ENCODE measurements at places on chromosomes 16 and 17.

GRCh38 chr16:50681021-50681885, at the start of gene SNX20:
TSS of gene SNX20 (minus strand) at chr16:50681312. CDS start at chr16:50677526, 3,786 bp downstream.
- H3K4me3 ChIP-seq, result no peak within 1 kb of the TSS
- no peaks in the 10 kb centered on the region for H3K4me1 ChIP-seq
- no peak within 1 kb of the TSS for H3K27ac ChIP-seq
- peak; percentile 75 for DNase-seq

DNA sequence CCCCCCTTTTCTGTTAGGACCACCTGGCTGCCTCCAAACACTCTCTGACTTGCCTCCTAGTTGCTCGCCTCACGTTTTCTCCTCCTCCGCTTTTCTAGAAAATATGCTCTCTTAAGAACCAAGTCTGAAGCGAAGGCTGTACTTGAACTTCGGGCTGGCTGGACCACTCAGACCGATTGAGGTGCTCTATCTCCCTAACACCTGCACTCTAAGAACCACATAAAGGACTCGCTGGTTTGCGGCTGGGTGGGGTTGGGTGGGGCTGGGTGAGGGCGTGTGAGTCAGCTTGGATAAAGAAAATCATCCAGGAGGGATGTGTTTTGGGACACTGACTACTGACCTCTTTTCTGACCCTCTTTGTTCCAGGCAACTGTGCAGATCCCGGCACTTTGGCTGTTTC, 22.9 kb upstream of the TMEM220 start:
- no peak overlapping the region for H3K27ac ChIP-seq
- no peaks in the 10 kb centered on the region for H3K27me3 ChIP-seq
- DNase-seq, result no peak
- H3K4me1 ChIP-seq, result no peaks in the 10 kb centered on the region

- H3K27me3 ChIP-seq, result no peaks in the 10 kb centered on the region
- DNase-seq, result peak; percentile 14
- no peak overlapping the region for H3K27ac ChIP-seq
- H3K4me1 ChIP-seq, result no peaks in the 10 kb centered on the region
These were observed 60.1 kb downstream of the ARSG start for GRCh38 chr17:68351395-68351794.

DNA sequence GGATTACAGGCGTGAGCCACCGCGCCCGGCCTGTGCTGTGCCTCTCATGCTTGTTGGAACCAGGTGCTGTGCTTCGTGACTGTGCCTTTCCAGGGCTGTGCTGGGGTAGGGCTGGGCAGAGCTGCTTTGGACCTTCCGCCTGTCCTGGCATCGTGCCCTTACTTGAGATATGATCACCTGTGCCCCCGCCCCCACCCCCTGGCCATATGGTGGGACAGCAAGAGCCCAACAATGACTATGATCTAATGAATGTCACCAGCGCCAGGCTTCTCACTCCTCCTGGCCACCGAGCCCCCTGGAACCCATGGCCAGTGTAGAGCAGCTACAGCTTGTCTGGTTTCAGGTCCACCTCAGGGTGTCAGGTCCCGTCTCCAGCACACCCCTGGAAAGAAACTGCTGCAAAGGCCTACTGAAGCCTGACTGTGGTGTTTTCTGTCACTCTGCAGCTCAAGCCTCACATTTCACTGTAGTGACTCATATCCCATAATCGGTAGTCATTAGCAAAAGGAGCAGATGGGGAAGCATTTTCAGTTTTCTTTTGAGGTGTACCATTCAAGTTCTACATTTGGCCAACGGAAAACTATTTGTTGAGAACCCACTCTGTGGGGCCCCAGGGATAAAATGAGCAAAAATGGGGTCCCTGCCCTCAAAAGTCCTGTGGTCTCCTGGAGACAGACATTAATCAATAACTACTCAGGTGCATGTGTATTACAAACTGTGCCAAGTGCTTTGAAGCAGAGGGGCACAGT, 22.1 kb downstream of the FCSK start:
- peak overlapping the region; percentile 78 for H3K27ac ChIP-seq
- DNase-seq, result peak; percentile 24
- H3K4me1 ChIP-seq, result peaks cover 3% of the 10 kb centered on the region
- peaks cover 27% of the 10 kb centered on the region for H3K36me3 ChIP-seq
- no peaks in the 10 kb centered on the region for H3K27me3 ChIP-seq
- no peak overlapping the region for H3K4me3 ChIP-seq

DNA sequence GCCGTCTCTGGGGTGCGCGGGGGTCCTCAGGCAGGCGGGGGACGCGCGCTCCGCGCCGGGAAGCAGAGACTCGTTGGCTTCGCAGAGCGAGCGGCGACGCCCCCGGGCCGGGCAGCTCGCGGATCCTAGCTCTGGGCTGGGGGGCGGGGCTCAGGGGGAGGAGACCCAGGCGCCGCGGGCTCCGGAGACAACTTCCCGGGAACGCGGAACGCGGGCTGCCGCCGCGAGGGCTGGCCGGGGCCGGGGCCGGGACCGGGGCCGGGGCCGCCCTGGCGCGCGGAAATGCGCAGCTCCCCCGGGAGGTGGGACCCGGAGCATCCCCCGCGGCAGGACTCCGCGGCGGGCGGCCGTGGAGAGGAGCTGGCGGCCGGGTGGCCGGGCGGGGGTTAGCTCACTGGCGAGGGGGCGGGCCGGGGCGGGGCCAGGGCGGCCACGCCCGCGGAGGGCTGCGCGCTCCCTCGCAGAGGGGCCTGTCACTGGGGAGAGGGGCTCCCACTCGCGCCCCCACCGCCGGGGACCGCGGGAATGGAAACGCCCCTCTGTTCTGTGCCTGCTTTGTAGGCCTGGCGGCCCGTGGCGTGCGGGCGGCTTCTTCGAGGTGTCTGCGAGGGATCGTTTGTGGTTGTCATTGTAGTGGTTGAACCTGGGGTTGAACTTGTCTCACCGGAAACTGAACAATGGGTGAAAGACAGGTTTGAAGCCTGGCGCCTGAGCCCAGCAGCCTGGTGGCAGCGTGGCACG, at the start of gene GAS7:
GAS7 (minus strand) TSS at position 98 of the 741 bp plus-strand sequence.
- H3K36me3 ChIP-seq, result no peaks in the 10 kb centered on the region
- peak within 1 kb of the TSS; percentile 13 for H3K4me3 ChIP-seq
- peak; percentile 84 for DNase-seq
- H3K27ac ChIP-seq, result no peak within 1 kb of the TSS

DNA sequence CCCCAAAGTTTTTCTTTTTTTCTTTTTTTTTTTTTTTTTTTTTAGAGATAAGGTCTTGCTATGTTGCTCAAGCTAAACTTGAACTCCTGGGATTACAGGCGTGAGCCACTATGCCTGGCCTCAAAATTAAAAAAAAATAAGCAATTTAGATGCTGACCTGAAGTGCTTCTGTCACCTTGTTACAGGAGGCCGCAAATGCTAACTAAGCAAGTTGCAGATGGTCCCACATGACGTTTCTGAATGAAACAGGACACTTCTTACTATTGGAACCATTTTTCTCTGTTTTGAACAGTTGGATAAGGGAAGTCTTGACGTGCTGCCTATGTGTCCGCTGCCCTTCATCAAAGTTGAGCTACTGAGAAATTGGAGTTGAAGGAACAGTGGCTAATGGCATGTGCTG, 8.8 kb downstream of the ANKRD40CL start:
- H3K27me3 ChIP-seq, result no peaks in the 10 kb centered on the region
- DNase-seq, result no peak
- no peaks in the 10 kb centered on the region for H3K36me3 ChIP-seq
- H3K4me3 ChIP-seq, result no peak overlapping the region
- no peak overlapping the region for H3K27ac ChIP-seq

- no peaks in the 10 kb centered on the region for H3K4me1 ChIP-seq
- no peak overlapping the region for H3K4me3 ChIP-seq
- H3K27ac ChIP-seq, result no peak overlapping the region
These were observed 3.4 kb upstream of the TM4SF5 start for GRCh38 chr17:4768298-4768697.

DNA sequence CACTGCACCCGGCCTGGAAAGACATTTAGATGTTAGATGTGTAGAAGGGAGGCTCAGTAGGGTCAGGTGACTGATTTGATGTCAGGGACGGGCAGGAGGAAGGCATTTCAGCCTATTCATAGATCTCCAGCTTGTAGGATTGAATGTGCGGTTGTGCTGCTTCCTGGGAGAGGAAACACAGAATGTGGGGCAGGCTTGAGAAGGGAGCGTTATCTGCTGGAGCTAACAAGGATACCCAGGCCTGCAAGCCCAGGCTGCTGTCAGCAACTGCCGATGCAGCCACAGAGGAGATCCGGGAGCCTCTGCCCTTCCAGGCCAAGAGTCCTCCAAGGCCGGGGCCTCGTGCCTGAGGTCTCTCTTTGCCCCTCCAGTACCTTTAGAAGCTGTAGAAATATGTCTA, 205.6 kb downstream of the SPECC1 start:
- no peak for DNase-seq
- no peak overlapping the region for H3K27ac ChIP-seq
- no peaks in the 10 kb centered on the region for H3K36me3 ChIP-seq

DNA sequence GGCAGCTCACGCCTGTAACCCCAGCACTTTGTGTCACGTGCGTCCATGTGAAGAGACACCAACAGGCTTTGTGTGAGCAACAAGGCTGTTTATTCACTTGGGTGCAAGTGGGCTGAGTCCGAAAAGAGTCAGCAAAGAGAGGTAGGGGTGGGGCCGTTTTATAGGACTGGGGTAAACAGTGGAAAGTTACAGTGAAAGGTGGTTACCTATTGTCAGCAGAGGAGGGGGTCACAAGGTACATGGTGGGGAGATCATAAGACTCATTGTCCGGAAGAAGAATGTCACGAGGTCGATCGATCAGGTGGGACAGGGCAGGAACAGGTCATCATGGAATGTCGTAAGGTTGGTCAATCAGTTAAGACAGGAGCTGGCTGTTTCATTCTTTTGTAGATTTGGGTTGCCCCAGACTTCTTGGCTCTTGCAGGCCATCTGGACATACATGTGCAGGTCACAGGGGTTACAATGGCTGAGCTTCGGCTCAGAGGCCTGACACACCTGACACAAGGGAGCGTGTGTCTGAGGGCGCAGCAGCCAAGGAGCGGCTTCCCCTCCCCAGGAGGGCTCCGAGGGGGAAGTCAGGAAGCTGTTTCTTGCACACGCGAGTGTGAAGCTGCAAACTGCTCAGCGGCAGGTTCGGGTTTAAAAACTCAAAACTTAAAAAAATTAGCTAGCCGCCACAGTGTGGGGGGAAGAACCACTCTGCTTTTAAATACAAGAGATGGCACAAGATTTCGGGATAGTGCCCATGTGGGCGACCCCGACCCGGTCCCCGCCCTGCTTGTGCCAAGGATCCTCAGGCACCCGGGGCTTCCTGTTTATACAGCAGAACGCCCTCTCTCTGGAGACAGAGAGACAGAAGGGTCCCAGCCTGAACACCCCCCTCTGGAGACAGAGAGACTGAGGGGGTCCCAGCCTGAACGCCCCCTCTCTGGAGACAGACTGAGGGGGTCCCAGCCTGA, 12.4 kb upstream of the TEX19 start:
- H3K36me3 ChIP-seq, result no peaks in the 10 kb centered on the region
- no peaks in the 10 kb centered on the region for H3K27me3 ChIP-seq
- no peak overlapping the region for H3K27ac ChIP-seq
- H3K4me1 ChIP-seq, result no peaks in the 10 kb centered on the region
- no peak for DNase-seq
- no peak overlapping the region for H3K4me3 ChIP-seq

GRCh38 chr16:12573300-12573699, 230.4 kb downstream of the CPPED1 start:
- H3K27me3 ChIP-seq, result no peaks in the 10 kb centered on the region
- no peaks in the 10 kb centered on the region for H3K36me3 ChIP-seq
- no peak overlapping the region for H3K4me3 ChIP-seq
- no peaks in the 10 kb centered on the region for H3K4me1 ChIP-seq
- no peak overlapping the region for H3K27ac ChIP-seq
- DNase-seq, result no peak

DNA sequence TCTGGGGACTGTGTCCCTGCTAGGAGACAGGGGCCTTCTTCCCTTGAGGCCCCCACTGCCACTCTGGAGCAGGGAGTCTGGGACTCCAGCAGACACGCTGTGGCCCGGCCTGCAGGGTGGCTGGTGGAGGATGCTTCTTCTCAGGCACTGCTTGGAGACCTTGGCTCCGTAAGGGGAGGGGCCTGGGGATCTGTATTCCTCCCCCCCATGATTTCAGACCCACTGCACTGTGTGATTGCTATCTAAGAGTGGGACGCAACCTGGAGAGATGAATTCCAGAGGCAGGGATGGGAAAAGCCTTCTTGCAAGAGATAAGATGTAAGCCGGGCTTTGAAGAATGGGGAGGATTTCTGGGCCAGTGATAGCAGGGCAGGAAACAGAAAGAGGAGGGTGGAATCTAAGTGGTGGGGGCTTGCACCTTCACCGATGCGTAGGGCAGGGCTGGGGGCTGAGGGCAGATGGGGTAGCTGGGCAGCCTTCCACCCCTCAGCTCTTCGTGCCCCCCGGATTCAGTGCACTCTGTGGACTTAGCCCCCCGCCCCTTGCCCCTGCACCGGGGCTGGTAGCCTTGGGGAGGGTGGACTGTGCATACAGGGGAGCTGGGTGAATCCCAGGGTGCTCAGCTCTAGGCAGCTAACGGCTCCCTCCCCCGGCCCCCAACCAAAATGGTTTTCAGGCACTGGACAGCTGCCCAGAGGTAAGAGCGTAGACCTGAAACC, 5.2 kb upstream of the GSE1 start:
- no peaks in the 10 kb centered on the region for H3K27me3 ChIP-seq
- H3K27ac ChIP-seq, result no peak overlapping the region
- no peak overlapping the region for H3K4me3 ChIP-seq
- peak; percentile 66 for DNase-seq

GRCh38 chr16:79609861-79610260, 9.3 kb upstream of the MAF start:
- no peak for DNase-seq
- H3K4me1 ChIP-seq, result no peaks in the 10 kb centered on the region
- H3K4me3 ChIP-seq, result no peak overlapping the region
- no peaks in the 10 kb centered on the region for H3K36me3 ChIP-seq

GRCh38 chr17:68961214-68961882, 6.2 kb upstream of the ABCA8 start:
- no peaks in the 10 kb centered on the region for H3K27me3 ChIP-seq
- no peaks in the 10 kb centered on the region for H3K4me1 ChIP-seq
- H3K4me3 ChIP-seq, result no peak overlapping the region
